ENCODE measurements at places on chromosomes 13 and 19. TPM values are rescaled to one million over a fixed set of nuclear protein-coding genes. Genes with fewer than 3 reads are reported as not detected.

GRCh38 chr13:25281193-25281934, 5.9 kb downstream of the MTMR6 start:
- peak overlapping the region; percentile 83 for H3K27ac ChIP-seq
- peak overlapping the region; percentile 11 for H3K4me3 ChIP-seq
- H3K4me1 ChIP-seq = peaks cover 86% of the 10 kb centered on the region
- H3K36me3 ChIP-seq = peaks cover 3% of the 10 kb centered on the region

DNA sequence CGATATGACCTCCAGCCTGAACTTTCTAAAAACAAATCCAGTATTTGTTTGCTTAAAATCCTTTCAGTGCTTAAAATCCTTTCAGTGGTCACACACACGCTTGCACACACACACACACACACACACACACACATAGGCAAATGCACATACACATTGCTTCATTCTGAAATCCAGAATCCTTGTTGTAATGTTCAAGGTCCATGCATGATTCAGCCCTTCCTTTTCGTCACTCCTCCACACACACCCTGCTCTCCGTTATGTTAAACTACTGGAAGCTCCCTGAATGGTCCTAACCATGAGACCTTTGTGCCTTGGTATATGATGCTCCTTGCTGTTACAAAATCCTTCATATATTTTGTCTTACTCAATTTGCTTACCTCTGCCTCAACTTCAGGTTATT, 44.9 kb downstream of the SERTM1 start:
- peaks cover 11% of the 10 kb centered on the region for H3K27me3 ChIP-seq
- no peak overlapping the region for H3K4me3 ChIP-seq
- no peaks in the 10 kb centered on the region for H3K4me1 ChIP-seq
- no peak for DNase-seq

KISS1R gene
- 9.9 TPM for total RNA-seq

EBPL gene
- total RNA-seq = 36.2 TPM

DNA sequence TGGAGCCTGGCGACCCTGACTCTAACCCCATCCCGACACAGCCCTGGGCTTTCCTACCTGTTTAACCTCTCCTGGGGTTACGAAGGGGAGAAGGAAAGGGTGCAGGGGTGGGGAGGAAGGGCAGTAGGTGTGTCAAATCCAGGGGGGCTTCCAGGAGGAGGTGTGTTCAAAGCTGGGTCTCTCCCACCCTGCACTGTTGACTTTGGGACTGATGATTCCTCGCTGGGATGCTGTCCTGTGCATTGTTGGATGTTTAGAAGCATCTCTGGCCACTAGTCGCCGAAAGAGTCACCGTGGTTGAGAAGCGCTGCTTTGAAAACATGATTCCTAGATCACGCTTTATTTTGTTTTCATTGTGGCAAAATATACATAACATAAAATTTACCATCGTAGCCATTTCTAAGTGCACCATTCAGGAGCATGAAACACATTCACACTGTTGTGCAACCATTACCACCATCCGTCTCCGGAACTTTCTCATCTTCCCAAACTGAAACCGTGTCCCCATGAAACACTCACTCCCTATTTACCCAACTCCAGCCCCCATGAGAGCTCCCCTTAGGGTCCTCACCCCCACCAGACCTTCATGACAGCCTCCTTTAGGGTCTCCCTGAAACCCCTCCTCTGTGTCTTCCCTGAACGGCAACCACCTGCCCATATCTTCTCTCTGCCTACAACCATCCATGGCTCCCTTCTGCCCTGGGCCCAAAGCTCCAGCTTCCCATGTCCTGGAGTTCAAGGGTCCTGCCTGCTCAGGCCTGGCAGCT, 4.4 kb upstream of the FCER2 start:
- peak overlapping the region; percentile 10 for H3K4me3 ChIP-seq
- no peaks in the 10 kb centered on the region for H3K36me3 ChIP-seq
- H3K27me3 ChIP-seq = peaks cover 3% of the 10 kb centered on the region
- peaks cover 30% of the 10 kb centered on the region for H3K4me1 ChIP-seq
- H3K27ac ChIP-seq = peak overlapping the region; percentile 61
- no peak for DNase-seq

Data from activated CD4-positive, alpha-beta memory T cell treated with anti-CD3 and anti-CD28 coated beads for 36 hours (primary cell).